ENCODE measurements at places on chromosomes 16 and 17.
A peak's percentile ranks its signal among the peaks of the same experiment; 100 is the strongest.

GRCh38 chr17:47131761-47132160 is 57.3 kb downstream of the CDC27 start:
- DNase-seq = no peak

GRCh38 chr16:17416461-17417311 is 54.1 kb downstream of the XYLT1 start:
- DNase-seq = peak; percentile 65

- no peak for DNase-seq
Measured at GRCh38 chr17:16977932-16978331, 6.0 kb upstream of the TNFRSF13B start.

- DNase-seq = no peak
Measured at GRCh38 chr16:67396159-67397035, 3.1 kb upstream of the TPPP3 start.

- no peak for DNase-seq
Measured at GRCh38 chr17:42041619-42042018, 8.8 kb downstream of the C17orf113 start.

DNA sequence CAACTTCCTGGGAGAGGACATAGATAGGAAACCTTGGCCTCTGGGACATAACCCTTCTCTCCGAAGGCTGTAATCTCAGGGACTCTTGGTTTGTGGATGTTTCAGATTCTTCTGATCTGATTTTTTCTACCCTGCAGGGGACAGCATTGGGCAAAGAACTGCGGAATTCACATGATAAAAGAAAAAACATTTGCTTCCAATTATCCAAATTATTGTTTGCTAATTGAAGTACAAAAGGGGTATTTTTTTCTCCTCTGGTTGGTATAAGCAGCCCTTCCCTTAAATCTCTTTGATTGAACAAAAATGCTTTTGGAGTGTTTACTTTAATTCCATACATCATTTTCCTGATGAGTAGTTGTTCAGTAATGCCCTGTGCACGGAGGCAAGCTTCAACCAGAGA is 251.7 kb upstream of the IRX3 start:
- no peak for DNase-seq

DNA sequence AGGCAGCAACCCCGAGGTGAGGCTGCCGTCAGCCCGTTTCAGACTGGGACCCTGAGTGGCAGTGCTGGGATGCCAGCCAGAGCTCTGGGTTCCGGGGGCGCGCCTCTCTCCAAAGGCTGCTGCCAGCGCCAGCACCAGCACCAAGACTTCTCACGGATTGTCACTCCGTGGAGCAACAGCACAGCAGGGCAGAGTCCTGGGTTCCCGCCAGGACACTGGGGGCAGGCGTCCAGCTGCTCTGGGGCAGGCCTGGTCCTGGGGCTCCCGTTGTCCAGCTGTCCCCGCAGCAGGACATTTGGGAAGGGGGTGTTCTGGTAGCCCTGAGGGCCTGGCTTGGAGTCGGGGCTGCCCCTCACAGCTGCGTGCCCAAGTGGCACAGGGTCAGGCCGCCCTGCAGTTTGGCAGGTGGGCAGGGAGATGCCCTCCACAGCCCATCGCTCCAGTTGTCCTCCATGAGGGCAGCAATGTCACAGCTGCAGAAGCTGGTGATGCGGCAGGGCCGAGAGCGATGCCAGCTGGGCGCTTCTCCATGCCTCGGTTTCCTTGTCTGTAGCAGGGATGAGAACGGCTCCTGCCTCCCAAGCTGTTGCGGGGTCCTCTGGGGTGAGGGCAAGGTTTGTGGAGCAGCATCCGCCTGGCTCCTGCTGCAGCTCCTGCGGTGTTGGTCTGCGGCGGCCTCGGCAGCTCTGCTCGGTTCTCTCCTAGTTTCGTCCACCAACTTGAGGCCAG is 137.3 kb upstream of the CIBAR2 start:
- no peak for DNase-seq

- DNase-seq = no peak
Measured at GRCh38 chr17:3025421-3026124, 37.8 kb downstream of the OR1D5 start.

GRCh38 chr16:17529982-17530760 is 59.4 kb upstream of the XYLT1 start:
- peak; percentile 19 for DNase-seq

GRCh38 chr17:56230660-56231059 is 77.4 kb downstream of the ANKFN1 start:
- no peak for DNase-seq

DNA sequence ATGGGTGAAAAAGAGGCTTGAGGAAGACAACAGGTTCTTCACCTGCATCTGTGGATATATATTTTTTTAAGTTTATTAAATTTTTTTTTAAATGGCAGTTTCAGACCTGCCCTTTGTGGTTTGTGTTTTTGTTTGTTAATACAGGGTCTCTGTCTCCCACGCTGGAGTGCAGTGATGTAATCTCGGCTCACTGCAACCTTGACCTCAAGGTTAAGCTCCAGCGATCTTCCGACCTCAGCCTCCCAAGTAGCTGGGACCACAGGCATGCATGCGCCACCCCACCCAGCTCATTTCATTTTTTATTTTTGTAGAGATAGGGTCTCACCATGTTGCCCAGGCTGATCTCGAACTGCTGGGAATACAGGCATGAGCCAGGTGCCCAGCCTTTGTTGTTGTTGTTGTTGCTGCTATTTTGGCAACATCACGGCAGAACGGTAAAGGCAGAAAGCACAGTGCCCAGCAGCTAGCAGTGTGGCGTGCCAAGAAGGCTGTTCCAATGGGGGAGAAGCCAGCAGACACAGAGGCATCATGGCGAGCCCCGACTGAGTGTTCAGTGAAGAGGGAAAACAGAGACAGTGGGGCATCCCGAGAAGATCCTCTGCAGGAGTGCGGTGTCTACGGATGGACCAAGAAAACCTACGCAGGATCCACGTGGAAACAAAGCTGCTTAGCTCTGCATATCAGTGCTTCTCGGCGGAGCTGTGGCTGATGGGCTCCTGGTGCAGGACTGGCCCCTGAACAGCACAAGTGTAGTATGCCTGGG is 19.6 kb downstream of the TMC6 start:
- no peak for DNase-seq

DNA sequence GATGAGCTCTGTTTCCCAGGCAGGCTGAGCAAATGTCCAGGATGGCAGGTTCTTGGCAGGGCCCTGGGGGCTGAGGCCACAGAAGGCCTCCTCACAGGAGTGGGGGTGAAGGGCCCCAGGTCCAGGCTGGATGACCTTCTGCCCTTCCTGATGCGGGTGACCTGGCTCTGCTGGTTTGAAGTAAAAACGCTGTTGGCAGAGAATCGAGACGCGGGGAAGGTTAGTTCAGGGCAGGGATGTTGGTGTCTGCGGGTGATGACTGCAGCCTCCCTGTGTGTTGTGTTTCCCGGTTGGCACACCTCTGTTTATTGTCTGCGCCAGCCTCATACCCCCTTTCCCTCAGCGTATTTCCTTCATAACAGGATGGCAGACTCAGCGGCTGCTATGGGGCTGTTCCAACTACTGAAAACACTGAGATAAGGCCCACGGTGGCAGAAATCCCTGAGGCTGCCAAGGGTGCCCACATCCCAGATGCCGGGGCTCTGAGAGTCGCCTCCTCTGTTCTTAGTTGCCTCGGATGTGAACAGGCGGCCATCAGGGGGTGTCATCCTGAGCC is 104.6 kb downstream of the METRNL start:
- no peak for DNase-seq

DNA sequence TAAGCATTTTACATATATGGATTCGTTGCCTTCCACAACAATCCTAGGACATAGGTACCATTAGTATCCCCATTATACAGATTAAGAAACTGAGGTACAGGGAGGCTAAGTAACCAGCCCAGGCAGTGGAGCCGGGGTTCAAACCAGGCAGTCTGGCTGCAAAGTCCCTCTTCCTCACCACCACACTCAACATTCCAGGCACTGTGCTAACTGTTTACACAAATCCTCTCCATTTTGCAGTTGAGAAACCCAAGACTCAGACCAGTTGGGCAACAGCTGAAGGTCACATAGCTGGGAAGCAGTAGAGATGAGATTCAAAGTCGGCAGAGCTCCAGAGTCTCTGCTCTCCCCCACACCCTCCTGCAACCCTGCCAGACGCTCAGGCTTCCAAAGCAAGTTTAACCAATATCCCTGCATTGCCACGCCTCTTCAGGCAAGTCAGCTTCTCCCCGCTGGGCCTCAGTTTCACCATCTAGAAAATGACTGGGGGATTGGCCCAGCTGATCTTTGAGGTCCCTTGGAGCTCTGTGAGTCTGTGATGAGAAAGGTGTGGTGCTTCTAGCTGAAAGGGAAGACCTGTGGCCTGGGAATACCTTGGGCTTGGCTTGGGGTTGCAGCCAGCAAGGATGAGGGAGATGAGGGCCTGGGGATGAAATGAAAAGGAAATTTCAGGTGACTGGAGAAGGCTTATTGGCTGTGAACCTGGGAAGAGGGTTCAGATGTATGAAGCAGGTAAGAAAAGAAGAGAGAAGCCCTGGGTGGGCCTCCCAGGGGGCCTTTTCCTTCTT is 14.0 kb downstream of the CCR7 start:
- peak; percentile 10 for DNase-seq

GRCh38 chr17:27644586-27644985 is 13.6 kb downstream of the LGALS9 start:
- DNase-seq = no peak

GRCh38 chr17:48992444-48992843 is 4.7 kb upstream of the IGF2BP1 start:
- no peak for DNase-seq

GRCh38 chr17:72462407-72462806 is 341.6 kb downstream of the SOX9 start:
- no peak for DNase-seq

GRCh38 chr17:2937331-2938003 is 125.9 kb downstream of the OR1D5 start:
- DNase-seq = no peak

- DNase-seq = no peak
Measured at GRCh38 chr17:55072898-55073297, 104.3 kb downstream of the STXBP4 start.

- DNase-seq = peak; percentile 26
Measured at GRCh38 chr17:36657763-36658490, 56.5 kb downstream of the MRM1 start.

DNA sequence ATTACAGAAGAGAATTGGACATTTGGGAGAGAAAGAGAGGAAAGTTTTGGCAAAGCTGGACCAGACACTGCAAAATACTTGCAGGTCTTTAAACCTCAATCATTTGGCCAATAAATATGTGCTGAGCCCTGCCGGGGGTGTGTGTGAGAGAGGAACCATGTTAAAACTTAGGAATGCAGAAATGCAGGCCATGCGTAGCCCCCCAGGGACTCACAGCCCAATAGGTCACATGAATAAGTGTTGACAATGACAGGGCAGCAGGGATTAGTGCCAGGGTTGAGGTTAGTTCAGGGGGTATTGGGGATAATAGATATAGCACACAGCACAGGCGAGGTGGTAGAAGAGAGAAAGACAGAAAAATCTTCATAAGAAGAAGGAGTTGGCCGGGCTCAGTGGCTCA is 113.3 kb upstream of the ADAMTS18 start:
- no peak for DNase-seq

Measured in activated CD4-positive, alpha-beta T cell treated with anti-CD3 and anti-CD28 coated beads for 48 hours (primary cell).